ENCODE measurements at places on chromosomes 2 and 18.

DNA sequence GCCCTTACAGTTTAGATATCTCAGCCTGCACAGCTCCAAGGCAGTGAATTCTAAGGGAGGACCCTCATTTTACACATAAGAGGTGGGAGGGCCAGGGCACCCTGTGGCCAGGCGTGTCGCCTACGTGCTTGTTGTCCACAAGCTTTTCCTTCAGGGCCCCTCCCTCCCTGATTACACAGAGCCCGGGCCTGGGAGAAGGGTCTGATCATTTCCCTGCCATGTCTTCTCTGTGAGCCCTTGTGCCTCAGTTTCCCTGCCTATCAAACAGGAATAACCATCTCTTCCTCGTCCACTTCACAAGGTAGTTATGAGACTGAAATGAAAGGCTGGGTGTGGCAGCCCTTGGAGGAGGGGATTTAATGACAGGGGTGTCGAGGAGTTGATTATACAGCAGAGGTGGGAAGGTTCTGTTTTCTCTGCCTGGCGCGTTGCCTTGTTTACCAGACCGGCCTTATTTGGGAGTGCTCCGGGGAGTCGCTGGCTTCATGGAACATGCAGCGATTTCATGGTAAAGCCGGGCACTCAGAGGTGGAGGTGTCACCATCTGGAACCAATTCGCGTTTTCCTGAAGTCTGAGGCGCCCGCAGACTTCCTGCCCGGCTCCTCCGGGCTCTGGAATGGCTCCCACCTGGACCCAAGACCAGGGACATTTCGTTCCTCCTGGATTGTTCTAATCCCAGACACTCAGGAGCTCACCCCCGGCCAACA lies 208.9 kb downstream of the KLHL29 start:
- no peak for DNase-seq

DNA sequence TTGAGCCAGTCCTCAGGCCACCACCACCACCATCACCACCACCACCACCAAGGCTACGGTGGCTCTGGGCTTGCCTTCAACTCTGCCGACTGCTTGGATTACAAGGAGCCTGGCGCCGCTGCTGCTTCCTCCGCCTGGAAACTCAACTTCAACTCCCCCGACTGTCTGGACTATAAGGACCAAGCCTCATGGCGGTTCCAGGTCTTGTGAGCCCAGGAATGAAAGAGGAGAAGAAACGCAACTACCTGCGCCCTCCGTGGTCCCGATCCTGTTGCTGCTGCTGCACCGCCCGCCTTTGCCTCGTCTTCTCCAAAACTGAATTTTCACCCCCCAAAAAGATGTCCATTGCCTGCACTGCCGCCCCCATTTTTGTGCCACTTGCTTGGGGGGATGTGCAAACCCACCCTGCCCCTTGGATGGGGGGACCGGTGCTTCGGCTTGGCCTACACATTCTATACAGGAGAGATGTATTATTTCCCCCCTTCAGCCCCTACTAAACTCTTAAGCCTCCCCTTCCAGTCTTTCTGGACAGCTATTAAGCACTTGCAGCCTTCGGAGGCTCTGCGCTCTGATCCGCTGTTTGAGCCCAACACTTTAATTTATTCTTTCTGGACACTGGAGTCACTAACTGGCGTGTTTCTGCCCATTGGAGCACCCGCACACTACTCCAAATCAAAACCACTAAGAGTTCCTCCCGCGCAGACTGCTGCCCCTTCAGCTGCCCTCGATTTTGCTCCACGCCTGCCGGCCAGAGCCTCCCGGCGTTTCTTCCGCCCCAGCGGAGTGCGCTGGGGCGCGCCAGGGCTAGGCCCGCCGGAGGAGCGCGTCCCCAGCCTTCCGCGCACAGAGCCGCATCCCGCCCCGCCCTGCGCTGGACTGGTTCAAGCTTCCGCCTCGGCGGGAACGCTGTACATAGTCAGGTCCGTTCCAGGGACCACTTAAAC lies 5.7 kb downstream of the OTX1 start:
- no peak for DNase-seq

GRCh38 chr2:183552716-183553115 lies 428.5 kb downstream of the NUP35 start:
- DNase-seq: no peak

GRCh38 chr18:45653090-45653489 lies 37.8 kb downstream of the SLC14A2 start:
- no peak for DNase-seq

DNA sequence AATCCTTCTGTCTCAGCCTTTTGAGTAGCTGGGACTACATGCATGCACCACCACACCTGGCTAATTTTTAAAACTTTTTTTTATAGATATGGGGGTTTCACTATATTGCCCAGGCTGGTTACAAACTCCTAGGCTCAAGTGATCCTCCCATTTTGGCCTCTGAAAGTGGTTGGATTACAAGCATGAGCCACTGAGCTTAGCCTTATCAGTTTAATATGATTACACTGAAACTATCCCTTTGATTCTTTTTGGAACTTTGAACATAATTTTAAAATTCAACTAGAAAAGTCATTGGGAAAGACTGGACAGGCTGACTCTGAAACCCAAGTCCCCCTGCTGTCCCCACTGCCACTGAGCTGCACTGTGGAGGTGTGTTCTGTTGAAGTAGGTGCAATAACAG lies 114.8 kb downstream of the ARL4C start:
- DNase-seq: no peak

DNA sequence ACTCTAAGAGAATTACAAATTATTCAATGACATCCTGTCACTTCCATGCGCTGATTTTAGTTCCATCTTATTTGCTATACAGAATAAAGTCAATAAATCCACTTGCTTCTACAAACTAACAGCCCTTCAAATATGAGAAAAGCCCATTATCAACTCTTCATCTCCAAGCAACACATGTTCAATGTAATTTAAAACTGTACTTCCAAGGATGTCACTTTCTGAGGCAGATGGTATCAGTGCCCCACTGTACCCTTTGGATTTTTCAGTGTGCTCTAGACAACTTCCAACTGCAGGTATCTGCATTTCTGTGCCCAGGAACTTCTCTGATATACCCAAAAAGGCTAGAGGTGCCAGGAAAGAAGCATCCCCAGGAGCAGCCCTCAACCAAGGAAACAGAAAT lies 87.6 kb downstream of the SMAD2 start:
- DNase-seq: no peak

GRCh38 chr2:106193690-106193976 lies 468 bp downstream of the UXS1 start:
- DNase-seq: no peak

GRCh38 chr2:192559587-192559986 lies 364.9 kb upstream of the TMEFF2 start:
- no peak for DNase-seq

DNA sequence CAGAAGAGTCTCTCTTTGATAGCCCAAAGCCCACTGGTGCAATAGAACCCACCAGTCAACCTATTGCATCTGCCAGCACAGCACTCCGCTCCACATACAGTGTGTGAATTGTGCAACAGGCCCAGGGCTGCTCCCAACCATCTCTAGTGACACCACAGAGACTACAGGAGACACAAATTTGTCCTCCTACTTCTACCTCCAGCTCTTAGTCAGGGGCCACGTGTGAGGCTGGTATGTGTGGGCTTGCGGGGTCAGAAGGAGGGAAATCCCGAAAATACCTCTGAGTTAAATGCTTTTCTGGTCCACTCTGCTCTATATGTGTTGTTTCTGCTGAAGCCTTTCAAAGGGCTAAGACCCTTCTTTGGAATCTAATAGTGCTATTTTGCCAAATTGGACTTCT lies 18.0 kb downstream of the DGUOK start:
- no peak for DNase-seq

GRCh38 chr18:22132258-22132657 lies 37.1 kb upstream of the GATA6 start:
- DNase-seq: no peak

DNA sequence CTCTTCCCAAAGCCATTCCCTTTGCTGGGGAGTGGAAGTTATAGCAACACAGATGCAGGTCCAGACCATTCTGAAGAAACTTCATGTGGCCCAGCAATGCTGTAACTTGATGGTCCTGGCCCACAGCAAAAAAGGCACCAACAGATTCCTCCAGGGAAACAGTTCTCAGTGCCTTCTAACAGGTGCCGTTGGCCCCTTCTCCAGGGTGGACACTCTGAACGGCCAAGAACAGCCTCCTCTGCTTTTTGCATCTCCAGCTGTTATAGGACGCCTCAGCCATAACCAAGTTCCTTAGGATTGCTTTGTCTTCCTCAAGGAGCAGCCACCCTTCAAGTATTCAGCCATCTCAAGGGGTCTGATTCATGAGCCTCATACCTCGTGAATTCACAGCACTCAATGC lies 38.0 kb downstream of the MARCO start:
- DNase-seq: no peak
